ENCODE measurements at places on chromosomes 3 and 15.

GRCh38 chr3:178182337-178182779, 353.9 kb upstream of the KCNMB2 start:
- DNase-seq, result no peak

DNA sequence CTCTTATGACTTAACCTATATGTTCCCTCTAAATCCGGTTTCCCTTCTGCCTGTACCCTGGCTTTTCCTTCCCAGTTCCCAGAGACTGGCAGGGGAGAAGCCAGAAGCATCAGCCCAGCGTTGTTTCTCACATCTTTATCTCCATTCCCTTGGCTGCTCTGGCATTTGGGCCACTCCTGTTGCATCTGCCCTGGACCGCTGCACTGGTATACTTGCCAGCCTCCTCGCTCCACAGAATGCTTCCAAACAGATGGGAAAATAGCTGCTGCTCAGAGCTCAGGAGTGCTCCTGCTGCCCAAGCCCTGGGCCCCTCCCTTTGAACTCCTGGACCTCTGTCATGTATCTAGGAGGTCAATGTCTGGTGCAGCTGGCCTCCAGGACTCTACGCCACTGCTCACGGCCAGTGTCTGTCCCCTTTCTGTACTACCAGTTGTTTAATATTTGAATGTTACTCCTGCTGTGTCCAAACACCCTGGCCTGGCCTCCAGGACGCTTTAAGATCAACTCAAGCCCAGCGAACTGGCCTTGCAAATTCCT, 6.8 kb downstream of the SPINT1 start:
- DNase-seq, result no peak

- DNase-seq, result no peak
These were observed 14.5 kb downstream of the CAND2 start for GRCh38 chr3:12810961-12811360.

GRCh38 chr15:52259503-52259902, 36.1 kb downstream of the MYO5C start:
- no peak for DNase-seq

- no peak for DNase-seq
These were observed 816.4 kb downstream of the ROBO1 start for GRCh38 chr3:78951342-78951945.

DNA sequence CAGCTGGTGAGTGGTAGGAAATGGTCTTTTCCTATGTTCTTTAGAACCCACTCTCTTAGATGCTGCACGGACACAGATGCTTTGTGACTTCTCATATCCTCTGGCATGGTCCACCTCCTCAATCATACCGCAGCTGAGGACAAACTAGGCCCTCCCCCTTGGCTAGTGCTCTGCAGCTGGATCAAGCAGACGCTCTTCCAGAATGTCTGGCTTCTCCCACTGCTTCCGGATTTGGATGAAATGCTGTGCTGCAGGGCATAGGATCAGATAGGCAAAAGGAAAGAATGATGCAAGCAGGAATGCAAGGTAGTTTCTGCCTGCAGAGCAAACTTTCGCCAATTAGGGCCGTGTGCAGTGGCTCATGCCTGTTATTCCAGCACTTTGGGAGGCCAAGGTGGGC, 75.7 kb upstream of the SLC4A7 start:
- no peak for DNase-seq

DNA sequence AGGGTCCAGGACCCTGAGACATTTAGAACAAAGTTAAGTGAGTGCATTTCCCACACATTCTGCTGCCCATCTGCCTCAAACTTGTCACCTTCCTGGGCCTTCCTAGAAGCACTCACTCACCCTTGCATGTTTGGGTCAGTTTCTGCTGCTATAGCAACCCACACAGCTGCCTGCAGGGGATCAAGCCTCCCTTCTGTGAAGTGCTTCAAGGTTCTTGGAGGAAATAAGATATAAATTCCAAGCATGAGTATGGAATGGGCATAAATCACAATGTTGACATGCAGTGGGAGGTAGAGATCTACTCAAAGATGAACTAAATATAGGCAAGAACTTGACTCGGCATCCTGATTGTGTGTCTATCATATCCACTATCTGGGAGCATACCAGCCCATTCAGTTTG, 140.4 kb downstream of the SLC9A9 start:
- no peak for DNase-seq

DNA sequence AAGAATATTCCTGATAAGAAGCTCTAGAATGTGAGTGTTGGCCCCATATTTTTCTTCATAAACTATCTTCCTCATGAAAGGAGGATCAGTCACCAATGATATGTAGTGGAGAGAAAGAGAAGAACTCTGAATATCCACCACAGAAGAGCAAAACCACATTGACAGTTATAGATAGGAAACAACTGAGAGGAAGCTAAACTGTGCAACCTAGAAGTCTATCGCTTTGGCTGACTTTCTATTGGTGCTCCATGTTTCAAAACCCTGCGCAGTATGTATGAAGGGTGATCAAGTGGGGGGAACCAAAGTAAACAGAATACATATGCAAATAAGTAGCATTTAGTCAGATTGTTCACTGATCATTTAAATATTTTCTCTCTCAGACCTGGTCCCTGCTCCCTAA, 41.0 kb upstream of the ZNF280D start:
- DNase-seq, result no peak

- DNase-seq, result no peak
These were observed 3.1 kb upstream of the TTLL3 start for GRCh38 chr3:9806688-9807589.

GRCh38 chr15:34853001-34853758, 57.8 kb upstream of the ACTC1 start:
- no peak for DNase-seq

- DNase-seq, result no peak
These were observed 35.7 kb downstream of the SRP14 start for GRCh38 chr15:40003116-40003916.

DNA sequence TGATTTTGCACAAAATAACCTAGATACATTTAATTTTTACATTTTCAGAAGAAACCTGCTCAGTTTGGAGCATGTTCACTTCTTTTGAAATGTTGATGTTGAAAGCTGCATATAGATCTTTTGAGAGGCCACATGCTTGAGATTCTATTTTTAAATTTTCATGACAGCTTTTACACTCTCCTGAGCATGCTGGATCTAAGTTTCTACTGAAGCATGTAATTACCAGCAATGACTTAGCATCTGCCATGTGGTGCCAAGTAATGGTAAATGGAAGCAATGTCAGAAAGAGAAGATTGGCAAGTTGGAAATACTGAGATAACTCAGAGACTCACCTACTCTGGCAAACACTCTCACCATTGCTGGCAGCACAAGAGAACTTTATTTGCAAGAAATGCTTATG, 310.6 kb downstream of the NSUN3 start:
- DNase-seq, result no peak

- no peak for DNase-seq
These were observed 144.0 kb upstream of the PTPRG start for GRCh38 chr3:61417352-61417751.

DNA sequence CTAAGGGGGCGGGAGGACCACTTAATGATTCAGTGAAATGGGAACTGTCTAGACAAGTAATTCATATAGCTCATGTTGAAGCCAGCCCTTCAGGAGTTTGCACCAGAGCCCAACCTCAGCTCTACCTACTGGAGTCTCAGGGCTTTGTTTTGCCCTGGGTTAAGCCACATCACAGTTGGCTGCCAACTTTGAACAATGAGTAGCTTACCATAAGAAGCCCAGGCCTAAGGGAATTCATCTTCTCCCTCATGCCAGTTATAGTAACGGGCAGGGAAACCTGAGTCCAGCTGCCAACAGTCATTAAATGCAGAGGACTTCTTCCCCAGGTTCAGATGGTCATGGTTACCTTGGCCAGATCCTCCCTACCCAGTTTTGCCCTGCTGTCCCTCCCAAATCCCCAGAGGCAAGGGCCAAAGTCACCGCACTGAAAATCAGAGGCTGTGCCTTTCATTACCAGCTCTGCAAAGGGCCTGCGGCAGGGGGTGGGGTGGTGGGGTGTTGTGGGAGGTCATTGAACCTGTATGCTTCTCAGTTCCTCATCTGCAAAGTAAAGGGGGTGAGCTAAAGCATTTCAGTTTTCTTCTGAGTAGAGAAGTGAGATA, 302.2 kb upstream of the NR2E3 start:
- DNase-seq, result no peak

- no peak for DNase-seq
These were observed 74.3 kb downstream of the ABTB1 start for GRCh38 chr3:127747066-127747465.

DNA sequence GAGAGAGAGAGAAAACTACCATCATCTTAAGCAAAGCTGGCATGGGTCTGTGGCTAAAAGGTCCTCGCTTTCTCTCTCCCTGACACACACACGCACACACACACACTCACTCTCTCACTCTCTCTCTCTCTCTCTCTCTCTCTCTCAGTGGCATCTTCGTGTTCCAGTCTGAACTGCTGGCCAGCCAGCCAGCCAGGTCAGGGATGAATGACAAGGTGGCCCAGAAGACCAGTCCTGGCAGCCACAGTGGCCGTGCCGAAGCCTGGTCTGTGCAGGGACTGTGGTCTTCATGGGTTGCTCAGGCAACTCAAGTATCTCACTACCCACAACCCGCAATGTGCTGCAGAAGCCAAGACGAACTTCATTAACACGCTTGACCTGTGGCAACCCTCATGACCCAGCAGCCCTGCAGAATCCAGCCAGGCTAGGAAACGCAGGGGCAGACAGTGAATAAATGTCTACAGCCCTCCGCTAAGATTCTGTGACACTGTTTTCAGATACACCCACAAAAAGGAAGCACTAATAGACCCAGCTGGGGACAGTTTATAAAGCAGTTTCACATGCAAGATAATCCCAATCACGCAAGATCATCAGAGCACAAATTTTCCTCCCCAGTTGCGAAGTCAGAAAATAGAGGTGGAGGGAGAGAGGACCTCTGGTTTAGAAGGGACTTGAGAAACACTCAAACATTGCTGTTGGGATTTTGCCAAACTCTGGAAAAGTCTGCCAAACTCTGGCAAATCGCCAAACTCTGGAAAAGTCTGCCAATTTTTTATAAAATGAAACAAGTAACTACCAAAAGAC, 66.4 kb downstream of the XXYLT1 start:
- no peak for DNase-seq

- no peak for DNase-seq
These were observed 100.9 kb downstream of the MYO5A start for GRCh38 chr15:52427804-52428203.

- no peak for DNase-seq
These were observed 86.4 kb upstream of the RORA start for GRCh38 chr15:61315471-61315870.

- DNase-seq, result no peak
These were observed 17.0 kb downstream of the CXCR6 start for GRCh38 chr3:45960289-45960688.

DNA sequence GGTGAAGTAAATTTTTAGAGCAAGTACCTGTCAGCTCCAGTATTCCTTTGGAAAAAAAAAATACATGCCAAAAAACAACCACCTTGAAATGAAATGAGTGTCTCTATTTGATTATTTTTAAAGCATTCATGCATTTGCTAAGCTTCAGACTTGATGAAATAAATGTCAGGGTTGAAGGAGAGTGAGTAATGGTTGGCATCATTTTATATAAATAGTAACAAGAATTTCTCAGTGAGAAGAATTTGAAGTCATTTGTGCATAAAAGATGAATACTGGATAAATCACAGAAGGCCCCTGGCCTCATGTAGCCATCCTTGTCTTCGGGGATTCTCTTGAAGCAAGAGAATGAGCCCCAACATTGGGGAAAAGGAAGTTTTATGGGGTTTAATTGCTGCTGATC, 318.4 kb downstream of the LPP start:
- DNase-seq, result no peak

DNA sequence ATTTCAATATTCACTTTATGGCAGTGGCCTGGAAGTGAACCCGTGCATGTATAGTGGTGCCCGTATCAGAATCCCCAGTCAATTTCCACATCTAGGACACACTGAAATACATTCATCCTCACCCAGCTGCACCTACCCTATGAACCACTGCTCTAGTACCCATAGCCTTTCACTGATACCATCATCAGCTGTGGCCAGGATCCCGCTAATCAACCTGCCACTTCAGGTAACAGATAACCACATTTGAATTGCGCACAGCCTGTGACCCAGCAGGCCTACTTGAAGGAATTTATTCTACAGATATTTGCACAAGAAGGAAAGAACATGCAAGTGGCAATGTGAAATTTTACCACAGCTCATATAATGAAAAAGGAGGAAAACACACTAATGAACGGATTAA, 161.0 kb upstream of the CCDC54 start:
- DNase-seq, result no peak

GRCh38 chr3:38455639-38456430, 2.1 kb downstream of the ACVR2B start:
- DNase-seq, result no peak

DNA sequence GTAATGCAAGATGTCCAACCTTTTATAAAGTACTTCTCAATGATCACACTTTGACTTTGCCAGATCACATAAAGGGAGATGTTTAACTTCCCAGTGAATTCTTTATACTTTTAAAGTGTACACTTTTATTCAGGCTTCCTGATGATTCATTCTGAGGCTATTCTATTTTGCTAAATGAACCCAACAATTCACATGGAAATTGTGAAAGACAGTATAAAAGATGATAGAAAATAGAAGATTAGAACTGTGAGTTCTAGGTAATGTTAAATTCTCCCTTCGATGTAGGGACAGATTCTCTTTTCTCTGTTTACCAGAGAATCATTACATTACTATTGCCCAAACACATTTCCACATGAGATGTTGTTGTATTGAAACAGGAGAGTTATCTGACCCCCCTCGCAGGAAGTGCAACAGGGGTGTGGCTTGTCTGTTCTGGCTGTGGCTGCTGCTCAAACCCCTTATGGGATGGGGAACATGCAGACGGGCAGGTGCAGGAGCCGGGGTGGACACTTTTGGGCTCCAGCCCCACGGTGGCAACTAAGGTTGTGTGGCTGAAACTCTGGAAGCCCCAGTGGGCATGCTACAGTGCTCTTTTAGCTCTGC, 131.3 kb upstream of the LRTM1 start:
- no peak for DNase-seq

- DNase-seq, result no peak
These were observed 12.1 kb upstream of the DNAJC13 start for GRCh38 chr3:132405188-132405587.

GRCh38 chr15:63019511-63020109, 22.9 kb upstream of the TPM1 start:
- DNase-seq, result no peak

DNA sequence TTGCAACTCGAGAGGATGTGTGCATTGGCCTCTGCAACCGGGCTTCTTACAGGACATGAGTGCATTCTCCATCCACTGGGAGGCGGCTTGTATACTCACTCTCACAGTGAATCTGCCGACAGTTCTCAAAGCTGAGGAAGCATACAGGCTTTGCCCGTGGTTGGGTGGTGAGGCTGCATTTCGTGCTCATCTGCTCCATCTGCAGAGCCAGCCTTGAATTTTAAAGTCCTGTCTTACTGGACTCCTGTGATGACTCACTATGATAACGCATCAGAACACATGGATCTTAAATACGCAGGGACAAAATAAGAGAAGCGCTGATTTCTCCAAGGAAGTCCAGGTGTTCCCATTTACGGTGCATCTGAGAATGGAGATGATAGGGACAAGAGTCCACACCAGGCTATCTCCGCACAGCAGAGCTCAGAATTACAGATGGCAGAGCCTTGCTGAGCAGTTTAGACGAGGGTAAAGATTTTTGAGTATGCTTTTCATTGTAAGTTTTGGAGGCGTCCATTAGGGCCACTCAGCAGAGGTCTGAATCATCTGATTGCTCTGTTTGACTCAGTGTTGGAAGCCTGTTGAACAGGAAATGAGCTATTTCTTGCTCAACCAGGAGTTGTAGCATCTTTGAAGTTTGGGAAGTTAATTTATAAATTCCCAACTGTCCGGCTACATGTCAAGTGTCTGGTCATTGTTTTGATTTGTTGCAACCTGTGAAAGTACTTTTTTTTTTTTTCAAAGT, 87.1 kb downstream of the GABRG3 start:
- no peak for DNase-seq

All from transverse colon (tissue), 4 donors.